NCI-H2081 (cell line): ENCODE measurements at places on chromosomes 6 and 20.

- DNase-seq = no peak
Measured at GRCh38 chr6:104736545-104736944, 123.2 kb downstream of the HACE1 start.

DNA sequence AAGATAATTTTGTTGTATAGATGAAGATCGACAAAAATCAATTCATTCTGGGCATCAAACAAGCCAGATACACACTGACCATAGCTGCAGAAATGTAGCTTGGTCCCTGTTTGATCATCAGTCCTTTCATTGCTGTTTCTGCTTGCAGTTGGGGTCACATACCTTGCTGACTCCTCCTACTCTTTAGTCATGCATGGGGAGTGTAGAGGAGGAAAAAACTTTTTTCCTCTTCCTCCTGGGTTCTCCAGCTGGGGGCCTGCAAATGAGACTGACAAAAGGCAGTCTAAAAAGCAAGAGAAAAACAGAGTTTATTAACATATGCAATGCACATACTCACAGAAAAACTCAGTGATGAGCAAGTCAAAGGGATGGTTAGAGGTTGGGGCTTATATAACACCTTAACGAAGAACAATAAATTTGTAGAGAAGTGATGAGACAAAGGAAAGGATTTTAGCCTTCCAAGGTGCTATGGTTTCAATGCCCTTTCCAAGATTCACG, 105.8 kb downstream of the QRSL1 start:
- no peak for DNase-seq

GRCh38 chr6:73231986-73232391, 6.7 kb upstream of the KHDC1L start:
- no peak for DNase-seq

DNA sequence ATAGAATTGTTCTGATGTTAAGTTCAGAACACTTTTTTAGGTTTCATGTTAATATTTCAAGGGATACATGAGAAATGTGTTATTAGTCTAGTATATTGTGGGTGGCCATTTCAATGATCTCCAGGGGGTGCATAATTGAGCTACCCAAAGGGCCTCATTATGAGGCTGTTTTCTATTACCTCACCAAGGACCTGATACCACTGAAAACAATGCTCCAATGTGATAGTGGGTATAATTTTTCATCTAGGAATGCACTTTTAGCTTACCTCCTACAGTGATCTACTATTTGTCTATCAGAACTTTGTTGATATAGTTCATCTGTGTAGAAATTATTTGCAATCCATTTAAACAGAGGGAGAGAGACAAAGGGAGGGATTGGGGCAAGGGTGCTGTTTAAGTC, 106.8 kb upstream of the HS3ST5 start:
- DNase-seq = peak; percentile 22

- DNase-seq = no peak
Measured at GRCh38 chr6:162099685-162100084, 627.9 kb downstream of the PRKN start.

DNA sequence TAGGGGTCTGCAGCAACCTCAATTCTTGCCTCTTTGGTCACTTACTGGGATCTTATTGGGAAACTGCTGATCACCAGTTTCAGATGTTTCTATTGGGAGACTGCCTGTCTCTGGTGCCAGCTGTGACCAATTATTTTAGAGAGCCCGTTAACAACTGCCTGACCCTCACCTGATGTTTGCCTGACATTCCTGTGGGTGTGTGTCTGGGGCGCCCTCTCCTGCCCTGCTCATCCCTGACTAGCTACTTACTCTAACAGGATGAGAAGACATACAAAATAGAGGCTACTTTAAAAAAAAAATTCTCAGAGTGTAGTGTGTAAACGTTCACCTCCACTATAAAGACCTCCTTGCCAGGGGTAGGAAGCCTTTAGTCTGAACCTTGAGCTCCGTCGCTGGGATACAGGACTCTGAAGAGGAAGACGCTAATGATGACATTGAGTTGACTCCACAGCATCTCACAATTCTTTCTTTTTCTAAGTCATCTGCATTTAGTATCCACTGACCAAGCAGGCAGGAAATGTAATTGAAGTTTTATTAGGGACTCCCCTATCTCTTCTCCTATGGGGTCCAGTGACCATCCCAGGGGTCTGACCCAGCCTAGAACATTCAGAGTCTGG, 54.6 kb upstream of the DDR1 start:
- DNase-seq = no peak

DNA sequence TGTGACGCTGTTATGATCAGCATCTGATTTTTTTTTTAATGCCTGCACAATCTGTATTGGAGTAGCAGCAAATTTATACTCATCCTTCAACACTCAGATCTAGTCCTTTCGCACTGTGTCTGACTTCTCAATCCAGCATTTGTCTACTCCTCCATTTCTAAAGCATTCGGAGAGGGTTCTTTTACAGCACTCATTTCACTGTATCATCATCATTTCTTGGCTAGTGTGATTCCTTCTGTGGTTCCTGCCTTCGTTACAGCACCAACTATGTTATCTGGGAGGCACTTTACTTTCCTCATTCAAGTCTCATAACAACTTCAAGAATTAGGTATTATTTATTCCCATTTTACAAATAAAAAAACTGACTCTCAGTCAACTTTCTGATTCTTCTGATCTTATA, 18.0 kb downstream of the NUDT3 start:
- no peak for DNase-seq

GRCh38 chr20:24948939-24949679, at the start of gene CST7:
TSS of gene CST7 (plus strand) at chr20:24949269. CDS start at chr20:24949506, 237 bp downstream.
- DNase-seq = no peak

- no peak for DNase-seq
Measured at GRCh38 chr6:129454488-129454887, 255.5 kb downstream of the ARHGAP18 start.

DNA sequence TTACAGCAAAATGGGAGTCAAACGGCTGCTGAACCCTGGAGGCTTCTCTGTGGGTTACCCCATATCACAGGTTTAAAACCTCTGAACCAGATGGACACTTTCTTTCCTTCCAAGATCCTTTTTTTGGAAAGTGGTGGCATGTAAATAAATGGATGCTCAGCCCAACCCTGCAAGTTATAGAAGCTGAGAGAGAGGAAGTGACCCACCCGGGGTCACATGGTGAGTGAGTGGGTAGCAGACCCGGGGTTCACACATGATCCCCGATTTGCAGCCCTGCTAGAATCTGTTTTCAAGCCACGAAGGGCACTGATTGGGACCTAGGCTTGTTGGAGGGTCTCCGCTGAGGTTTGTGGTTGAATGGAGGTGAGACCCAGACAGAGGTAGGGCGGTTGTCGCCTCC, 32.0 kb downstream of the SIRPA start:
- no peak for DNase-seq

DNA sequence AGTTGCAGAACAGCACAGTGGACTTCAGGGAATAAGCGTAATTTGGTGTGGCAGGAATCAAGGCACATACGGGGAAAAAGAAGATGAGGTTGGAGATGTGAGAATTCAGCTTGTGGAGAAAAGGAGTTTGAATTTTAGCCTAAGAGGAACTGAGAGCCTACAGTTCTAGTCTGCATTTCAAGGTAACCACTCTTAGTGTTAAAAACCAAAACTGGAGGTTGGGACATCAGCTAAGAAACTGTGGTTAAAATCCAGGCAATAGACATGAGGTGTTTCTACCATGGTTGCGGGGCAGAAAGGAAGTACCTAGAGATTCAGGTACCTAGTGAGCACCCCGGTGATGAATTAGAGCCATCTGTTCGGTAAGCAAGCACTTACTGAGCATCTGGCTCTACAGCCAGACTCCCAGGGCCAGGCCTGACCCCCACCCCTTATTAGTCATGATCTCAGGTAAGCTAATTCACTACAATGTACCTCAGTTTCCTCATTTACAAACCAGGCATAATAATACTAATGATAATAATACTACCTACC, 44.4 kb downstream of the FAXC start:
- DNase-seq = no peak

- no peak for DNase-seq
Measured at GRCh38 chr6:71038711-71039344, 82.0 kb upstream of the B3GAT2 start.

DNA sequence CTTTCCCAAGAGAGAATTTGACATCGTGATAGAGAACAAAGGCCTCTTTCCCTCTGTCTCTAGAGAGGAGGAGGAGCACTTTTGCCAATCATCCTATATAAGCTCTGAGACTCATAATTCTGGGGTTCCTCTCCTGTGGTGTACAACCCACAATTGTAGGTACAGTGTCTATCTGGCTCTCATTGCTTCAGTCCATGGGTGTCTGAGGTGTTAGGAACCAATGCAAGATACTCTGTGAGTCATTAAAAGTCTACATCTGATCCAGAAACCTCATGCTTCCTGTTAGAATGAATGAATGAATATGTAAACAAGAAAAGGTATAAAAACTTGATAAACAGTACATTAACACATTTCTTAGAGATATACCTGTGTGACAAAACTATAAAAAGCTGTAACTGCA, 356.7 kb downstream of the QKI start:
- DNase-seq = no peak

DNA sequence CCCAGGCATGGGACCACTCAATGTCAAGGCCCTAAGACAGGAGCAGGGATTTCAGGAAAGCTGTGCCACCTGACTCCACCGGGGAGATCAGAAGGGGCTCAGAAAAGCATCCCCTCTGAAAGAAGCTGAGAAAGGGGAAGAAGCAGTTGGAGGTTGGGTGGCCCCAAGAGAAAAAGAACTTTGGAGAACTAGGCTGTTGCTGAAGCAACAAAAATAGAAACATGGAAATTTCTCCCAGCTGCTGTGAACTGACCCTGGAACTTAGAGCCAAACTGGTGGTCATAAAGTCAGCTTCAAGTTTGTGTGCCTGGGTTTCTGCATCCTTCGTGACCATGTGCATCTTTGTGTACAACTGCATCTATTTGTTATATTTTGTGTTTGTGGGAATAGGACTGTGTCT, 534.5 kb downstream of the MAFB start:
- DNase-seq = no peak

DNA sequence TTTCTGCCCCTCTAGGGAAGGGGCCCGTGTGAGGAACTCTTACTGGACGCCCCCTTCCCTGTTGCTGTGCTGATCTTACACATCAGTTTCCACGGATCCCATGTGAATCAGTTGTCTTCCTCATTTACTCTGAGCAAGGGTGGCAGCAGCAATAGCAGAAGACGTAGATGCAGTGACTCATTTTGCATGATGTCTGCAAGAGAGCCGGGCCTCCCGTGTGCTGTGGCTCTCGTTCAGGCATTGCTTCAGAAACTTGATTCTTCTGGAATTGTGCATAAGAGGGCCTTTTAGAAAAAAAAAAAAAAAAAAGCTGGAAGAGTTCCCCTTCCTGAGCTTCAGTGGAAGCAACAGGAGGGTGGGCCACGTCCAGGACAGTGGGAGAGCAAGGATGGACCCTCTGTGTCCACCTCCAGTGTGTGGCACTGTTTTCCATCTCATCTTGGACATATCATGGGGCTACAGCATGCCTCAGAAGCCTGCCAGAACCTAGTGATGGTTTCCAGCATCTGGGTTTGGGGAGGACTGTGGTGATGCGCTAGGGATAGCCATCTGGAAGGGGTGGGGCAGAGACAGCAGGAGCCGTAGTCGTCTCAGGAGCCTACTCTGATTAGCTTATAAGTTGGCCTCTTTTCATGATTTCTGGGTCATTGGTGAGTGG, 62.1 kb downstream of the FOXO3 start:
- DNase-seq = no peak

DNA sequence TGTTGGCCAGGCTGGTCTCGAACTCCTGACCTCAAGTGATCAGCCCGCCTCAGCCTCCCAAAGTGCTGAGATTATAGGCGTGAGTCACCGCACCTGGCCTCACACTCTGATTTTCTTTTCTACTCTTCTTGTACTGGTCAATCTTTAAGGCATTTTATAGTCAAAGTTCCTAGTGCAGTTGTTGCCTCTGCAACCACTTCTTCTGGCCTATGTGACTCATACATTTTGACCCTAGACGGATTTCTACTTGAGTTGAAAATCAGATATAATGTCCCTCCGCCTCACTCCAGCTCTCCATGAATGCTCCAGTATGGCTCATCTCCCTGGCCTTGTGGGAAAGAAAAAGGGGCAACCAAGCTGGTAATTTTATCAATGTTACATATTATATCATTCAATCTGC, 42.4 kb downstream of the TNFRSF21 start:
- DNase-seq = no peak

- DNase-seq = no peak
Measured at GRCh38 chr20:19026901-19027644, 185.4 kb upstream of the SLC24A3 start.

DNA sequence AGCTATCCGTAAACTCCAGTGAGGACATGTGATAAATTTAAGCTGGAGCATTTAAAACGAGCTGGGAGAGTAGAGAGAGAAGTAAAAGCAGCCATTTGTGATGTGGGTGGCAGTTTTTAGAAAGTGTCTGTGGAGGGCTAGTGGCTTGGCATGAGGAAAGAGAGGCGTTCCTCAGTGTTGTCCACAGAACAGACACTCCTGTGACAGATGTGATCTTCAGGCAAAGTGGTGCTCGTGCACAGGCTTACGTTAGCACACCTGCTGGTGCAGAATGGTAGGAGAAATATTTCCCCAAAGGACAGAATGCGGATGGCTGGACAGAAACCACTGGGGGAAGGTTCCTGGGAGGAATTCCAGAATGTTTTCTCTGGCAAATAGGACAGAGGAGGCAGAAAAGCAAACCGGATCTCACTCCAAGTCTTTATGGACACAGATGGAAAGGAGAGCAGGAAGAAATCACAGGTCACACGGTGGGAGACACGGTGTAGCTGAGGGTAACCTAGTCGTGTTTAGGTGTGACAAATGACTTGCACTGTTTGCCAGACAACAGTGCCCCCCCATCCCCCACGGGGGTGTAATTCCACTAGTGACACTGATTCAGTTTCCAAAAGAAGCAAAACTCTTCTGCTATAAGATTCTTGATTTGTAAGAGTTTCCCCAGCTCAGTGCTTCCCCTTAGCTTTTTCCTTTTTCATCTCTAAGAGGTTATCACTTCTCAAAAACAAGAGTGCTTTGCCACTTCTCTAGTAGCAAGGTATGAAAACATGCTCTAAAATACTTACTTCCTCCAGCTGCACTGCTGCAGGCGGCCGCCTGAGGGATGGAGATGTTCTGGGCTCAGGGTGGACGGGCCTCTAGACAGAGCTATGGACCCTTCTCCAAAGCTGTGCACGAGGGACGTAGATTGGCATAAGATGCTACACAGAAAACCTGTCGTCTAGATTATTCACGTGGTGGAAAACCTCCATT, 293.2 kb downstream of the QKI start:
- DNase-seq = no peak

DNA sequence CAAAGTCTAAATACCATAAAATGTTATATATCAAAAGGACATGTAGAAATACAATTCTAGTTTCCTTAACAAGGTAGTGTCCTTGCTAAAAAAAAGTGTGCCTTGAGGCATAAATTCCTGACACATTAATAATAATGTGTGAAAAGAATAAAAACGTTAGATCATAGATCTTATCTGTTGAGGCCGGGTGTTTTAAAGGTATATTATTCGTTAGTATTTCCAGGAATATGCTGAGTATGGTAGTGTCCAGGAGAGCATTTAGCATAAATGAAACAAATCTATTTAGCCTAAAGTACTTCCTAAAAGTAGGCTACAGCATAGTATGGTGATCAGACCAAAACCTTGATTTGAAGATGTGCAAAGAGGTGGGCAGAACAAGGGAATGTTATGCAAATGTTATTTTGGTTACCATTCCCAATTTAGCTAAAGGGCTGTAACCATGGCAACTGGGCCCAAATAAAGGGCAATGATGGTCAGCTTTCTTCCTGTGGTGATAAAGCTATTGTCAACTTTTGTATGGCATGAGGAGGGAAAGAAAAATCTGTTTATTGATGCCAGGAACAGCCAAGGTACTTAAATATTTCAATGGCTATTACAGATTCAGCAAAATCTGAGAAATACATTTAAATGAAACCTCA, 18.9 kb downstream of the MKKS start:
- peak; percentile 23 for DNase-seq

GRCh38 chr6:116616737-116617053, 416 bp downstream of the RSPH4A start:
- DNase-seq = no peak
